ENCODE measurements at places on chromosomes 6 and 20. TPM values are rescaled to one million over a fixed set of nuclear protein-coding genes. Genes with fewer than 3 reads are reported as not detected.

The MAN1A1 gene
- 17.9 TPM for total RNA-seq

The ACTL10 gene
- 7.9 TPM for total RNA-seq

The HLA-DOA gene
- total RNA-seq, result 14.6 TPM

The COL21A1 gene
- total RNA-seq, result 4.8 TPM

The XRN2 gene
- 51.3 TPM for total RNA-seq

The CNR1 gene
- 14.2 TPM for total RNA-seq

The JARID2 gene
- 7.7 TPM for total RNA-seq

- no peak overlapping the region for H3K4me3 ChIP-seq
- H3K4me1 ChIP-seq, result no peaks in the 10 kb centered on the region
- H3K27me3 ChIP-seq, result no peaks in the 10 kb centered on the region
- DNase-seq, result no peak
- no peaks in the 10 kb centered on the region for H3K36me3 ChIP-seq
Observed at GRCh38 chr6:119978274-119978889, 628.8 kb upstream of the MAN1A1 start.

DNA sequence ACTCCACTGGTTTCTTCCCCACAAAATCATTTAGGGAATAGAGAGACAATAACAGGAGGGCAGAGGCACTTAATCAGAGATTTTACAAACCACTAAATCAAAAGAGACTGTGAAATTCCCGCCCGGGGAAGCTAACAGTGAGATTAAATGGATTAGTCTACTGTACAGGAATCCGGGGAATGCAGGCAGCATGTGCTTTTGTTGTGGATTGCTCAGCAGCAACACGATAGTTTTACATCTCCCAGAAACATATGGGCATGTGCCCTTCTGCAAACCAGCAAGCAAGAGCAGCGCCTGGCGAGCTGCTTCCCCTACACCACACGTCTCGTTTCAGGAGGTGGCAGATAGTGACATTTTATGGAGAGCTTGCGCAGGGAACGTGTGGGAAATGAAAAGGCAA, 382.3 kb downstream of the CD83 start:
- no peaks in the 10 kb centered on the region for H3K4me1 ChIP-seq
- no peak overlapping the region for H3K27ac ChIP-seq
- no peak overlapping the region for H3K4me3 ChIP-seq
- DNase-seq, result no peak
- H3K27me3 ChIP-seq, result no peaks in the 10 kb centered on the region

DNA sequence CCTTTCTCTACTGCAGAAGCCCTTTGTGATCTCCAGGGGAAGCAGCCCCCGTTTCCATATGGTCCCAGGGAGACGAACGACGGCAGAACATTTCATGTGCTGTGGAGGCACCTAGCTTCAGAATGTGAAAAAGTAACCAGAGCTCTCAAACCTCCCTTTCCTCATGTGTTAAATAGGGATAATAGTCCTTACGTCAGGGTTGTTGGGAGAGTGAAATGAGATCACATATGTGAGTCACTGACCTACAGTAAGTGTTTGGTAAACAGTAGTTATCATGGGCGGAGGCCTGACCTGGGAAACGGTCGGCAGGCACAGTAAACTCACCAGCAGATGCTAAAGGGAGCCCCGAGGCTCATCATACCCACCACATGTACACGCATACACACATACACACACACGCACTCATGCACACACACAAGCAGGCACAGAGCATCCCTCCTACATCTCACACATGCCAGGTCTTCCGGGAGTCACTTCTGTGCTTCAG, 89.7 kb downstream of the LY86 start:
- H3K27me3 ChIP-seq, result no peaks in the 10 kb centered on the region
- no peak overlapping the region for H3K27ac ChIP-seq

- H3K27me3 ChIP-seq, result no peaks in the 10 kb centered on the region
- no peaks in the 10 kb centered on the region for H3K36me3 ChIP-seq
- no peak for DNase-seq
- no peaks in the 10 kb centered on the region for H3K4me1 ChIP-seq
Observed at GRCh38 chr6:16432075-16433032, 194.0 kb downstream of the GMPR start.

- no peaks in the 10 kb centered on the region for H3K27me3 ChIP-seq
- H3K27ac ChIP-seq, result no peak overlapping the region
- H3K4me3 ChIP-seq, result no peak overlapping the region
Observed at GRCh38 chr6:46221222-46221793, 50.5 kb upstream of the ENPP5 start.

DNA sequence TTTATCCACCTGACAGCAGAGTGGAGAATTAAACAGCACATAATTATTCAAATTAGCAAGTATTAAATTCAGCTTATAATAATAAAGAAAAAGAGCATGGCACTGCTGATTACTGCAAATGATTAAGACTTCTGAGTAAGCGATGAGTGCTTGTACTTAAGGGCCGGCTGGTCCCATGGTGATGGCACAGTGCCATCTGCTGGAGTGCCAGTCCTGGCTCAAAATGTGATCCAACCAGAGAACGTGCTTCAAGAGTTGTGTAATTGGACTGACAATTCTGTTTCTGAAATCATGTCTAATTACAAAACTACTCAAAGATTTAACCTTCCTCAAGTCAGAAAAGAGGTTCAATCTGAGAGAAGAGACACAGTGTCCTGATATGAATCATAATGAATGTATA, 181.6 kb upstream of the RGS17 start:
- no peaks in the 10 kb centered on the region for H3K27me3 ChIP-seq
- no peaks in the 10 kb centered on the region for H3K36me3 ChIP-seq
- no peak overlapping the region for H3K27ac ChIP-seq
- peak; percentile 5 for DNase-seq
- H3K4me1 ChIP-seq, result no peaks in the 10 kb centered on the region

GRCh38 chr6:168309997-168310396, 9.6 kb downstream of the DACT2 start:
- peaks cover 8% of the 10 kb centered on the region for H3K4me1 ChIP-seq
- no peaks in the 10 kb centered on the region for H3K36me3 ChIP-seq
- no peaks in the 10 kb centered on the region for H3K27me3 ChIP-seq
- no peak overlapping the region for H3K27ac ChIP-seq

DNA sequence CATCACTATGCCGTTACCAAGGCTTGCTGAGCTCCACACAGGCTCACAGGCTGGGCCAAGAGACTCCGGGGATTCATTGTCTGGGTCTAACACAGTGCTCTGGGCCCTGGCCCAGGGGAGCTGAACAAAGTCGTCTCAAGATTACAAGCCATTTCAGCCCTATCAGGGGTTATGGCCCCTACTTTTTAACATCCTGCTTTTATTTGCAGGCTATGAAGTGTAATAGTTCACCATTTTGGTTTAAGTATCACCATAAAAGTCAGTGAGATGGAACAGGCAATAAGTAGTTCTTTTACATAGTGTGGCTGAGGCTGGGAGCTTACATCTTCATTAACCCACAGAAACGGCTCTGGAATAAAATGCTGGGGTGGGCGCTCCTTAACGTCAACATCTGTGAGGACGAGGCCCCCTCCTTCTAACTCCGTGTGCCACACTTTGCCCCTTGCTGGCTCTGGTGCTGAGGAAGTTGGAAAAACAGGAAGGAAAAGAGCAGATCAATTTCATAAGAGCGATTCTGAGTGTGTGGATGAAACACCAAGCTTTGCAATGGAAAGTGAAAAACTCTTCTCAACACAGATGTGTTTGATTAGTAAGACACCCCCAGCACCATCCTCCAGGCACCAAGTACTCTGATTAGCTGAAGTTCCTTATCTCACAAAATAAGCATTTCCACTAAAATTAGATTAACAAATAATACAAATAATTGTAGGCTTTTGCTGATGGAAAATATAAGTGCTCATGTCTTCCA, 447.3 kb downstream of the MAFB start:
- H3K36me3 ChIP-seq, result no peaks in the 10 kb centered on the region
- no peak for DNase-seq
- no peak overlapping the region for H3K27ac ChIP-seq
- H3K4me3 ChIP-seq, result no peak overlapping the region
- no peaks in the 10 kb centered on the region for H3K27me3 ChIP-seq
- H3K4me1 ChIP-seq, result no peaks in the 10 kb centered on the region

DNA sequence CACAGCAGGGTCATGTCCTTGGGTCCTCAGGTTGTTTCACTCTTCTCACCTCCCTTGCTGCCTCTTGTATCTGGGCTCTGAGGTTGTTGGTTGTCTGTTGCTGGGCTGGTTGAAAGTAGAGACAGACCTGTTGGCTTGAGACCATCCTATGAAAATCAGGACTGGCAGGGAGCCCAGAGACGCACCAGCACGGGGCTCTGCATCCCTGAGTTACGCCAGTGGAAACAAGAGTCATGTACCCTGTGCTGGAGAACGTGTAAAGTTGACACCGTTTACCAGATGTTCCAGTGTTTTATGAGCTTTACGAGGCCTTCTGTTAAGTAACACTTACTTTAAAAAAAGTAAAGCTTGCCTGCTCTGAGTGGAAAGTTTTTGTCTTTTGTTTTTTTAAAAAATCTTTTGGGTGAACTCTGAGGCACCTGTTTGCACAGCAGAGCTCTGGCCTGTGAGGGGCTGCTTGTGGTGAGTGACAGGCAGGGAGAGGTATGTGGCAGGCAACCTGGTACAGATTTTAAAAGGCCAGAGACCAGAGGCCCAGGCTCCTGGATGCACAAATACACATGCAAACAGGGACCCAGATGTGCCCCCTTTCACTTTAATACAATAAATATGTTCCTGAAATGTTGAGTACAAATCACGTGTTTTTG, 260.0 kb upstream of the SUPT3H start:
- no peak overlapping the region for H3K27ac ChIP-seq
- no peaks in the 10 kb centered on the region for H3K36me3 ChIP-seq
- DNase-seq, result peak; percentile 64
- no peaks in the 10 kb centered on the region for H3K27me3 ChIP-seq

DNA sequence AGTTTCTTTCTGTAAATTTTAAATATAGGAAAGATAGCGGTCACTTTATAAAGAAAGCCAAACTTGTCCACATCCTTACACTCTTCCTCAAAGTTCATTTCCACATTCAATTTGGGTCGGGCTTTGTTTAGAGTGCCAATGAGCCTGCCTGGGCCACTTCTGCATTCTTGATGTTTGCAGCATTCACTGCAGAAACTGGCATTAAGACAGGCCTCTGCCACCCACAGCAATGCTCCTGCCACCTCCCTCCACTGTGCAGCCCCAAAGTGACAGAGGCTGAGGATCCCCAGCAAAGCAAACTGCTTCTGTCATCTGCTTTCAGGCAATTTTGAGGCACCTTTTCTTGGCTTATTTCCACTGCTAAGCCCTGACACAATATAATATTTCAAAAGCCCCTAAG, 61.2 kb downstream of the TNFAIP3 start:
- H3K4me3 ChIP-seq, result no peak overlapping the region
- H3K27ac ChIP-seq, result no peak overlapping the region
- no peaks in the 10 kb centered on the region for H3K27me3 ChIP-seq
- DNase-seq, result no peak
- no peaks in the 10 kb centered on the region for H3K36me3 ChIP-seq
- H3K4me1 ChIP-seq, result no peaks in the 10 kb centered on the region

- no peaks in the 10 kb centered on the region for H3K27me3 ChIP-seq
- H3K36me3 ChIP-seq, result no peaks in the 10 kb centered on the region
- no peak overlapping the region for H3K27ac ChIP-seq
- no peak overlapping the region for H3K4me3 ChIP-seq
Observed at GRCh38 chr6:53906842-53907241, 112.0 kb downstream of the LRRC1 start.

DNA sequence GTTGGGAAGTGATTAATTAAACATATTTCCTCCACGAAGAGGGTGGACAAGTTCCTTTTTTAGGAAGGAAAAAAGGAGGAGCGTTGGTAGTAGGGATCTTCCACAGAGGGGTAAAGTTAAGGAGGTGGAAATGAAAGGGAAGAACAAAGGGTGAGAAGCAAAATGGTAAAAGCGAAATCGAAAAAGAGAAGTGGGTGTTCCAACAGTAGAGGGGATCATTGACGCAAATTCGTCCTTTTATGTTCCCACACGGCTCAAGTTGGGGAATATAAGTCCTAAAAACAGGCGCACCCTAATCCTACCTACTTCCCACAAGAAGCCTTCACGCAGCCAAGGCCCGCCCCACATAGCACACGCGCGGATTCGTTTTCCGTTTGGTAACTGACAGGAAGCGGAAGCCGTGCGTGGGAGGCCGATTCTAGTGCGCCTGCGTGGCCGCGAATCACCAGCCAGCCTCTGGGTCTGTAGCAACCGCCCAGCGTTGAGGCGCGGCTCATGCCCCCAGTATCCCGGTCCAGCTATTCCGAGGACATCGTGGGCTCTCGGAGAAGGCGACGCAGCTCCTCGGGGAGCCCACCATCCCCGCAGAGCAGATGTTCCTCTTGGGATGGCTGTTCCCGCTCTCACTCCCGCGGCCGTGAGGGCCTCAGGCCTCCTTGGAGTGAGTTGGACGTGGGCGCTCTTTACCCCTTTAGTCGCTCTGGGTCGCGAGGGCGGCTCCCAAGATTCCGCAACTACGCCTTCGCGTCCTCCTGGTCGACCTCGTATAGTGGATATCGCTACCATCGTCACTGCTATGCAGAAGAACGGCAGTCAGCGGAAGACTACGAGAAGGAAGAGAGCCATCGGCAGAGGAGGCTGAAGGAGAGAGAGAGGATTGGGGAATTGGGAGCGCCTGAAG, at the start of gene NKAPL:
TSS of gene NKAPL (plus strand) at position 421 of the 901 bp plus-strand sequence. CDS start at position 496, 75 bp downstream.
- H3K4me1 ChIP-seq, result no peaks in the 10 kb centered on the region
- no peak within 1 kb of the TSS for H3K27ac ChIP-seq
- no peaks in the 10 kb centered on the region for H3K27me3 ChIP-seq
- H3K36me3 ChIP-seq, result no peaks in the 10 kb centered on the region
- no peak for DNase-seq
- H3K4me3 ChIP-seq, result peak within 1 kb of the TSS; percentile 15

DNA sequence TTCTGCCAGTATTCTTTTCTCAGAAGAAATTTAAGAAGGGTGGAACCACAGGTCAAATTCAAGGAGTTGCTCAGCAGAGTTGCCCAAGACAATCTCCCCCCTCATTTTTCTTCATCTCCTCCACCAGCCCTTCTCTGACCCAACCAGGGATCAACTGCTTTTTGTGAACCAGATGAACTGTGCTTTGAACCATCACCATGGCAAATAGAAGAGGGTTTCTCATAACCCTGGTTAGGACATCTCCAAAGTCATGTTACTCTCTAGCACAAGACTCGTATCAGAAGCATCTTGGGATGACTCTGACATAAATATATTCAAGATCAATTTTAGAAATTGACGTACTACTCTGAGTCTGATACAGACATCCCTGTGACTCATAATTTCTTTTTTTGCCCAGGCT, 130.7 kb downstream of the ALDH8A1 start:
- no peaks in the 10 kb centered on the region for H3K36me3 ChIP-seq
- no peaks in the 10 kb centered on the region for H3K27me3 ChIP-seq
- no peak overlapping the region for H3K27ac ChIP-seq
- H3K4me3 ChIP-seq, result no peak overlapping the region

DNA sequence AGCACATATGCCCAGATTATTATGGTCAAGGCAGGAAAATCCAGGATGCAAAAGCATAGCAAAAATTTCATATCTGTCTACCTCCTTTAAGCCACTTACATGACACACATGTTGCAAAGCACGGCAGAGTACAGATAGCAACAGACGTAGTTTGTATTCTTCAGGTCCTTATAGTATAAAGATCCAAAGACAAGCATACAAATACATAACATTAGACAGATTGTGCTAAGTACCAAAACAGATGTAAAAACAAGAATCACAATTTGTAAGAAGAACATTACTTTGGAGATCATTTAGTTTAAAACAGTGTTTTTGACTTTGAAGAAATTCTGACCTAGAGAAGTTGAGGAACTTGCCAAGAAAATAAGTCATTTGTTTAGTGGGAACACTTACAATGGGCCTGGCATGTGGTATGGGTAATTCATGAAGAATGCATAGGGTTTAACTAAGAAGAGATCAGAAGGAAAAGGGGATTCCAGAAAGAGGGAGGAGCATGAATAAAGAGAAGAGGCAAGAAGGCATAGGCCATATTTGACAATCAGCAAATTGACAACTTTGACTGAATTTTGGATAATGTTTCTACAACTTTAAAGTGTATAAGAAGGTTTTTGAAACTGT, 30.6 kb upstream of the LMBRD1 start:
- H3K36me3 ChIP-seq, result no peaks in the 10 kb centered on the region
- no peak overlapping the region for H3K27ac ChIP-seq
- H3K4me1 ChIP-seq, result no peaks in the 10 kb centered on the region
